ENCODE measurements at places on chromosomes 5 and 9. TPM values are rescaled to one million over a fixed set of nuclear protein-coding genes. Genes with fewer than 3 reads are reported as not detected.

DNA sequence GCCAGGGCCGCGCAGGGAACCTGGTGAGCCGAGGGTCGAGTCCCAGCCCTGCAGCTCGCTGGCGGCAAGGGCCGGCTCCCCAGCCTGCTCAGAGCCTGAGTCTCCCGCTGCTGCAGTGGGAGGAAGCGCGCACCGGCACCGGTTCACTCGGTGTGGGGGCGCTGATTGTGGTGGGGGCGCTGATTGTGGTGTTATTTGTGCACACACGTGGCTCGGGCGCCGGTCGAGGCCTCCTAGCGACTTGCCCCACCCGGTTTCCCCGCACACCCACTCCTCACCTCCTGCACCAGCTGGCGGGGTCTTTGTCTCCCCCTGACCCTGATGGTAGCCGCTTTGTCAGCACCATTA is 266.7 kb downstream of the NSG2 start:
- DNase-seq: no peak

- no peak for DNase-seq
Measured at GRCh38 chr9:110059461-110059860, 148.5 kb downstream of the C9orf152 start.

KIF4B gene
- 0.06 TPM for polyA plus RNA-seq

DNA sequence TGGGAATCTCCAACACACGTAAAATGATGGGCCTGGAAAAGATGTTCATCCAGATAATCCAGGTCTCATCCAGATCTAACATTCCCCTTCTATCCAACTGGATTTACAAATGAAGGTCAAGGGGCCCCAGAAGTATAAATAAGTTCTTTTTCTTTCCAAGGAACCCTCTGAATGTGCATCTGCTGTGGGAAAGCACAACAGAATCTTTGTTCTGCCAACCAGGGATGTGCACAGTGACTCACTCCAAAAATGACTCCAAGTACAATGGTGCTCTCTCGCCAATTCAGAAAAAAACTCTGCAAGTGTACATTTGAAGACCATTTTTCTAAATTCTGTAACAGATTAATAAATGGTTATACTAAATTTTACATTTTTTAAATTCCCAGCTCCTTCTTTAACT is 12.4 kb downstream of the RAPGEF6 start:
- no peak for DNase-seq

DNA sequence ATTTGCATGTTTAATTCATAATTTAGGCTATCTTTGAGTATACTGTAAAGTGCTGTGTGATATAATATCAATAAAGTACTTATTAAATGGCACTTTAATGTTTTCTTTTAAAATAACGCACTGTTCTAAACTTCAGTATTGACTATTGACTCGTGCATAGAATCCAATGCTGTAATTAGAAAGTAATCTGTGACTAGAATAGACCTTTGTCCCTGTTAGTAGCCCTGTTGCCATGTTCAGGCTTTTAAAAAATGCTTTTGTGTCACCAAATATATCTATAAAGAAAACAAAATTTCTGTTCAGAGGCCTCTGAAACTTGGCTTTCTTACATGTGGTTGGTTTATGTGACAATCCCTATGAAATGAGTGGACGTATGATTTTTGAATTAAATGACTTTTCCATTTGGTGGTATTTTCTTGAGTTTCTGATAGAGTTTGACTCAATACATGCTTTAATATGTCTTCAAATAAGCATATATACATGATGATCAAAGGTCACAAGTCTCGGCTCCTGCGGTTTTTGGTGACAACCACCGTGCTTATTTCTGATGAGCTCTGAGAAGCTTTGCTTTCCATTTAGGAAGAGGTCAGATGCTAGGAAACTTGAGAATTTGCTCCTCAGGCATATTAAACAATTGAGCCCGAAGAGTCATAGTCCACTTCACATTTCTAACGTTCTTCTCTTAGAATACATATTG is 174.7 kb downstream of the NR3C1 start:
- no peak for DNase-seq

DNA sequence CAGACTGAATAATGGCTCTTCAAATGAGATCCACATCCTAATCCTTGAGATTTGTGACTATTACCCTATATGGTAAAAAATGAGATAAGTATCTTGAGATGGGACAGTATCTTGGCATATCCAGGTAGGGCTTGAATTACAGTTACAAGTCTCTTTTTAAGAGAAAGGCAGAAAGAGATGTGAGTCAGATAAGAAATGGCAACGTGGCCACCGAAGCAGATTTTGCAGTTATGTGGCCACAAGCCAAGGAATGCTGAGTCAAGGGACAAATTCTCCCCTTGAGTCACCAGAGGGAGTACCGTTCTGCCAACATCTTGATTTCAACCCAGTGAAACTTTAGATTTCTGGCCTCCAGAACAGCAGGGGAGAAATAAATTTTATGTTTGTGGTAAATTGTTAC is 1983.0 kb upstream of the C9orf72 start:
- DNase-seq: no peak

DNA sequence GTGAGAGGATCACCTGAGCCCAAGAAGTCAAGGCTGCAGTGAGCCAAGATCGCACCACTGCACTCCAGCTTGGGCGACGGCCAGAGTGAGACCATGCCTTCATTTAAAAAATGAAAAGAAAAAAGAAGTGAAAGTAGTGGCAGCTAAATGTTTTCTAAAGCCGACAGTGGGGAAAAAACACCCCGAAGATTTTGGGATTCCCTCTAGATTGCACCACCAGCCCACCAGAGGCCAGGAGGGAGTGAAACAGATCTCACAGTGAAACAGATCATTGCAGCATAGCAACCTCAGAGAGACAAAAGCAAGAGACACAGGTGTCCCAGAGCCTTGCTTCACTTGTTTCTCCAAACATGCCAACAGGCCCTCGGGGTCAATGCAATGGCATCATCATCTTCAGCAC is 156.8 kb downstream of the PAX5 start:
- DNase-seq: no peak

OR13C9 gene
- polyA plus RNA-seq: not detected

DNA sequence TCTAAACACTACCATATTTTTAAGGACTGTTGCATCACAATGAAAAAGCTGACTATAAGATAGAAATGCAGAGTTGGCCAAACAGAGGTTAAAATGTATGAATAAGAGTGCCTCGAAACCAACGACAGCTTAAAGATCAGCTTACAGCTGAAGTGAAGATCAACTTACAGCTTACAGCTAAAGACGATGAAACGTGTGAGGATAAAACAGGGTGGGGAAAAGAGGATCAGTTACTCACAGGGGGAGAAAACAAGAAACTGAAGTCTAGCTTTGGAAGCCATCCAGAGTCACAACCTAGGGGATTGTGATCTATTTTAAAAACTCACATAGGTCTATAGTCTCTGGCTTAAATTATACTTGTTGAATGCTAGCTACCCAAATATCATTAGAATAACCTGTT is 220.0 kb downstream of the SNCAIP start:
- no peak for DNase-seq

LEAP2 gene
- polyA plus RNA-seq: 2.2 TPM

POU5F2 gene
- 0.01 TPM for polyA plus RNA-seq

GRCh38 chr5:134590992-134591659 is 41.5 kb downstream of the SAR1B start:
- no peak for DNase-seq

- DNase-seq: no peak
Measured at GRCh38 chr9:17024129-17024528, 110.7 kb upstream of the CNTLN start.

MLANA gene
- 0.80 TPM for polyA plus RNA-seq

- no peak for DNase-seq
Measured at GRCh38 chr9:17130725-17131124, 4.1 kb upstream of the CNTLN start.
